Left ventricle myocardium inferior (tissue), 1 donor: ENCODE measurements at places on chromosomes 6 and 20.

DNA sequence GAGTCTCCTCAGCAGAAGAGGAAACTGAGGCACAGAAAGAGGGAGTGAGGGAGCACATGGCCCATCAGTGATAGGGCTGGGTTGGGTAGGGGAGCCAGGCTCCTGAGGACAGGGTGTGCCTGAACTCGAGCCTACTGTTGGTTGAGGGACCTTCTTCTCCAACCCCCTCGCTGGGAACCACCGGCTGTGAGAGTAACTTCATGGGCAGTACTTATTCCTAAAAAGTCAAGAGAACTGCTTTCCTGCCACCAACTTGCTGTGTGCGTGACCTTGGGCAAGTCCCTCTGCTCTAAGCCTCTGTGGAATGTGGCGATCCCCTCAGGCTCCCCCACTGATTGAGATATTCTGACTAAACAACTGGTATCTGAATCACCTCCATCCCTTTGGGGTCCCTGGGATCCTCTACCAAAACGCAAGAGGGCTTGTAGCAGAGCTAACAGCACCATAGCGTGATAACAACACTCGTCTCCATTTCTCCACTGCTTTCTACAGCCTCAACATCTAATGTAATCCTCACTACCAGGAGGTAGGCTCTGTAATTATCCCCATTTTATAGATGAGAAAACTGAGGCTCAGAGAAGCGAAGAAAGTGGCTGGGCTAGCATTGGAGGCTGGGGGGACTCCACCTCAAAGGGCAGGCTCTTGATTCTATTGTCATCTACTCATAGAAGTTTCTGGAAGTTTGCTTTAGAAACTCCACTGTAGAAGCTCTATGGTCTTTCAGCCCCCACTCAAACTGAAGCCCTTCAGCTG, 76.0 kb downstream of the JPH2 start:
- no peak for DNase-seq

- no peak for DNase-seq
These were observed 46.9 kb upstream of the SMIM29 start for GRCh38 chr6:34295721-34296120.

DNA sequence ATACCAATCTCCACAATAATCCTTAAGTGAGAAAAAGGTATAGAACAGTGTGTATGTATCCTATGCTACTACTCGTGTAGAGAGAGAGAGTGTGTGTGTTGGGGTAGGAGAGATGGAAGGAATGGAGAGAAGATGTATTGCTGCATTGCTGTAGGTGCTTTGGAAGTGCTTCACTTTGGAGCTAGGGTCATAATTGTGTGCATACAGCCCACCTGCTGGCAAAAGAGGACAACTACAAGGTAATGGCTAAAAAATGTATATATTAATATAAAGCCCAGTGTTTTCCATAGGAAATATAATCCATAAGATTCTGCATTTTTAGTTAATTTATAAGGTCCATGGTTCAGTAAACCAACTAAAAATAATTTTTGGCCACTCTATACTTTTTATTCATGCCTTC, 36.1 kb downstream of the SERAC1 start:
- no peak for DNase-seq

DNA sequence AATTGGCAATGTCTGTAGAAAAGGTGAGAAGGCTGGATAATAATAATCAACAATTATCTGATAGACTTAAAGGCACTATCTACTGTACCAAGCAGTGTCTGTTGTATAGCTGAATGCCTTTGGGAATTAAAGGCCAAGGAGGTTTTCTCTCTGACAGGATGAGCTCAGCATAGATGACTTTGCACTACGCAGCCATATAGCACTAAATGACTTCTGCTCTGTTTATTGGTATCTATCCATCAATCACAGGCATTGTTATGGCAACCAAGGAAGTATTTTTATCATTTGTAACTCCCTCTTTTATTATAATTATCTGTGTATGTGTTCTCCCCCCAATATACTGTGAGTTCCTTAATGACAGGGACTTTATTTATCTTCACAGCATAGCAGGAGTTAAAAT, 654.3 kb downstream of the PHF3 start:
- DNase-seq = no peak

- no peak for DNase-seq
These were observed 93.7 kb downstream of the TCP11 start for GRCh38 chr6:35047265-35048011.

DNA sequence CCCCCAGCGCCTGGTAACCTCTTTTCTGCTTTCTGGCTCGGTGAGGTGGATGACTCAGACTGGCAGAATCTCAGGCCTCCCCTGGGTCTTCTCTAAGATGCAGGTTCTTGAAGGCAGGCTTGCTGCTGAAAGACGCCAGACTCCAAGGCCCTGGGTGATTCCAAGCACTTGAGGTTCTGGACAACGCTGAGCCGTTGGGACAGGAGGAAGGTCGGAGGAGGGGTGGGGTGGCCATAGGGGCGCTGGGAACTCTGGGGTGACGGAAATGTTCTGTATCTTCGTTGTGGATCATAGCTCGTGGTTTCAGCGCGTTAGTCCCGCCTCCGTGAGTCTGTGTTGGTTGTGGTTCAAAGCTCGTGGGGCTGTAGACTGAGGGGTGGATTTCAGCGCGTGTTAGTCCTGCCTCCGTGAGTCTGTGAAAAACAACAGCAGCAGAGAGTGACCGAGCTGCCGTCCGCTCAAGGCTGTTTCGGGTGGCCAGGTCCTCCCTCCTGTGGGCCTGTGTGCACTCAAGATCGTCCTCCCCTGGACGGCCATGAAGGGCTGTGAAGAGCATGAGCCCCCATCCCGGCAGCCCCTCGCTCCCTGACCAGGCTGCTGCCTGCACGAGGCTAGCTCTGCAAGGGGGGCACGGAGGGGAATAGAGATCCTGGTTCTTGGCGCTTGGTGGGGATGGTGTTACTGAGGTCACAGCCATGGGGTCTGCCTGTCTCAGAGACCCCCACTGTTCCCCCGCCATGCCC, 7.7 kb downstream of the NTSR1 start:
- no peak for DNase-seq
